AG08396 (cell line): ENCODE measurements at places on chromosomes 2 and 18.

DNA sequence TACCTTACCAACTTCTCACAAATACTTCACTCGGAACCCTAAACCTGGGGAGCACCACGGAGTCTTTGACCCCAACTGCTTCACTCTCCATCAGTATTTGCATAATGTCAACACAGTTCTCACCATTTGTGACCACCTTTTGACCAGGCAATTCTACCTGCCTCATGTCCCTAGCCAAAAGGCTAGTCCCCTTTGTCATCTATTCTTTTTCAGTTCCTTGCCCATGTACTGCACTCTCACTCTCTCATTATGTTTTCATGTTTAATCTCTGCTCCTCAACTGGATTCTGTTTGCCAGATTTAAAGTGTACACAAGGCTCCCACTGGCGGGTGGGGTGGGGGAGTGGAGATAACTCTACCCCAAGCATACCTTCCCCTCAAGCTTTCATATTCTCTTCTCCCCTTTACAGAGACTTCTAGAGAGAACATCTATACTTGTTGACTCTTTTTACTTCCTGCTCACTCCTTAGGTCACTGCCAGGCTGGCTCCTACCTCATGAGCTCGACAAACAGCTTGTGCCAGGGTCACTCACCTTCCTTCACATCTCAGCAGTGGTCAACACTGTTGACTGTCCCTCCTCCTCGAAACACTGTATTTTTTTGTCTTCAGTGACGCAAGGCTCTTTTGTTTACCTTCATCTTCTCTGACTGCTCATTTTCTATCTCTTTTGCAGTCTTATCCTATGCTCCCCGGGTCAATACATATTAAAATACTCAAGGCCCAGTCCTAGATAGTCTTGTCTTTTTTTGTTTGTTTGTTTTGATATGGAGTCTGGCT, 88.7 kb upstream of the MAP4K3 start:
- no peak for DNase-seq

- no peak for DNase-seq
Observed at GRCh38 chr2:239302083-239302807, 98.6 kb downstream of the HDAC4 start.

DNA sequence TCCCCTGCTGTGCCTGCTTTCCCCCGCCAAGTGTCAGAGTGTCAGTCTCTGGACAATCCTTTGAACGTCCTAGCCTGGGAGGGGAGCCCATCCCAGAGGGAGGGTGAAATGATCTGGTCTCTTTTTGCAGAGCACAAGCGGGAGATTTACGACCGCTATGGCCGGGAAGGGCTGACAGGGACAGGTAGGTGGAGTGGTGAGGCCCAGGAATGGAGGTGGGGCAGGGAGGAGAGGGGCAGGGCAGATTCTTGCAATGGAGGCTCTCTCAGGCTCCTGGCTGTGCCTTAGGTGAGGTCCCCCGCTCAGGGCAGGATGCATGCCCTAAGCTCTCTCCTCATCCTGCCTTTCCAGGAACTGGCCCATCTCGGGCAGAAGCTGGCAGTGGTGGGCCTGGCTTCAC, 2.4 kb downstream of the DNAJB2 start:
- DNase-seq = no peak

GRCh38 chr2:240736281-240737250, 44.9 kb downstream of the AQP12A start:
- no peak for DNase-seq

DNA sequence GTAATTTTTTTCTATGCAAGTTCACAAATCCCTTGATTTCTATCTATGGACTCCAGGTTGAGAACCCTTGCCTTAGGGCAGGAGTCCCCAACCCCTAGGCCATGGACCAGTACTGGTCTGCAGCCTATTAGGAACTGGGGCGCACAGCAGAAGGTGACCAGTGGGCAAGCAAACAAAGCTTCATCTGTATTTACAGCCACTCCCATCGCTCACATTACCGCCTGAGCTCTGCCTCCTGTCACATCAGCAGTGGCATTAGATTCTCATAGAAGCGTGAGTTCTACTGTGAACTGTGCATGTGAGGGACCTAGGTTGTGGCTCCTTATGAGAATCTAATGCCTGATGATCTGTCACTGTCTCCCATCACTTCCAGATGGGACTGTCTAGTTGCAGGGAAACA, 70.2 kb upstream of the SMAD2 start:
- no peak for DNase-seq

- no peak for DNase-seq
Observed at GRCh38 chr2:133525613-133526529, 42.4 kb downstream of the NCKAP5 start.

GRCh38 chr2:25822190-25823117, 55.8 kb downstream of the ASXL2 start:
- no peak for DNase-seq

- DNase-seq = peak; percentile 52
Observed at GRCh38 chr2:237955640-237956401, 11.0 kb upstream of the UBE2F start.

DNA sequence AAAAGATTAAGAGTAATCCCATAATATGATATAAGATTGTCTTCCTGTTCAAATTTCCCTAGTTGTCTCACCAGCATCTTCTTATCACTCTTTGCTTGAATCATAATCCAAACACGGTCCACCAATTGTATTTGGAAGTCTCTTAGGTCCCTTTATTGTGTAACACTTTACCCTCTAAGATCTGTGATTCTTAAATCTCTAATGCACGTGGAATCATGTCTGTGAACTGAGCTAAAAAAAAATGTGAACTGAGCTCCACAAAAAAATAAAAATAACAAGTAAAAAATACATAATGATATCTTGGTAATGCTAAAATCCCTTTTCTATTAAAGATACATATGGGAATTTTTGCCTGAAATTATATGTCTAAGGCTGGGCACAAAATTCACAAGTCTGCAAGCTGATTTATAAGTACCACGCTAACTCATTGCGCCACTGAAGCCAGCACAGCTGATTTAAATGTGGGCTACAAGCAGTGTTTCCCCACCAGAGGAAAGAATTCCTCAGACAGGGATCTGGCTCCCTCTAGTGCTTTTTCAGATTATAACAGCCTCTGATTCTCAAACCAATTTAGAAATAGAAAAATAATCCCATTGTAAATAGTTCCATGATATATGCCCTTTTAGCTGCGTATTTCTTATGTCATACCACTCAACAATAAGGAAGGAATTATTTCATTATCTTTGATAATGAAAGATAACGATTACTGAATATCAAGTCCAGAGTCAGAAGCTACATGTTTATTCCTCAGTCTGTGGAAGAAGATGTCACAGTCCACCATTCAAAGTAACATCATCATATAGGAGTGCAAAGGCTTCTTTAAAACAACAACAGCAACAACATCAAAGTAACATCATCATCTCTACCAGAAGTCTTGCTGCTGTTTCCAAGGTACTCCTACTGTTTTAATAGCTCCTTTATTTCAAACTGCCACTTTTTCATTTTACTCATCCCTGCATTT, 22.9 kb downstream of the RBM43 start:
- DNase-seq = peak; percentile 68

DNA sequence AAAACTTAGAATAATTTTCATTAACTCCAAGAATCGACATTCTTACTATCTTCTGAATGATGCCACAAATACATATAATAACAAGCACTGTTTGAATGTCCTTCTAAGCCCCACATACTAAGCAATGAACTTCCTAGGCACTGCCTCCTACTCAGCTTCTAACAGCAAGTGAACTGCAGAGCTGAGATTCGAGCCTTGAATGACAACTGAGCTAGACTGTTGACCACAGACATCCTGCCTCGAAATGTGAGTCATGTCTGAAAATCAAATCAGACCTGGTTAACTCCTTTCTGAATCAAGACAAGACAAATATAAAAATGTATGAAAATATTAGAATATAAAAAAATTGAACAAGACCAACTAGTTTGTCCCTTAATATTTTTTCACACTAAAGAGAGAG, 108.1 kb downstream of the MYT1L start:
- no peak for DNase-seq
